ENCODE measurements at places on chromosomes 5 and 9. TPM values are rescaled to one million over a fixed set of nuclear protein-coding genes. Genes with fewer than 3 reads are reported as not detected.

GRCh38 chr5:64693636-64694035 is 3.3 kb downstream of the SHISAL2B start:
- no peak for DNase-seq

DNA sequence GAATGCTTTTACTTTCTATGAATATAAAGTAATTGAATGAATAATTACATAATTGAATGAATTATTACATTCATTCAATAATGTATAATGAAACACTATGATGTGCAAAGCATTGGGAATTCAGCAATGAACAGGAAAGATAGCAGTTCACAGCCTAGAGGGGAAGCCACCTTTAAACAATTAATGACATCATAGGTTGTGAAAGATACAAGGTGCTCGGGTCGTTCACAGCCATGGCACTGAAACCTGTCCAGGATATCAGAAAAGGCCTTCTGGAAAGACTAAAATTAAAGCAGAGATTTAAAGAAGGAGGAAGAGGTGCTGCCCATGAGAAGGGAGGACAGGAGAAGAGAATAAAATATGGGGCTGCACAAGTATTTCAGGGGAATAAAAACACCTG is 171.4 kb upstream of the KLF4 start:
- no peak for DNase-seq

- no peak for DNase-seq
Measured at GRCh38 chr5:112869948-112870347, 8.9 kb downstream of the SRP19 start.

- no peak for DNase-seq
Measured at GRCh38 chr9:112502175-112502946, 15.7 kb downstream of the KIAA1958 start.

- no peak for DNase-seq
Measured at GRCh38 chr5:2239201-2239910, 356.6 kb upstream of the IRX4 start.

CDK9 gene
- total RNA-seq, result 66.3 TPM

Data from vagina (tissue), 2 donors.